ENCODE measurements at places on chromosomes 5 and 9.

DNA sequence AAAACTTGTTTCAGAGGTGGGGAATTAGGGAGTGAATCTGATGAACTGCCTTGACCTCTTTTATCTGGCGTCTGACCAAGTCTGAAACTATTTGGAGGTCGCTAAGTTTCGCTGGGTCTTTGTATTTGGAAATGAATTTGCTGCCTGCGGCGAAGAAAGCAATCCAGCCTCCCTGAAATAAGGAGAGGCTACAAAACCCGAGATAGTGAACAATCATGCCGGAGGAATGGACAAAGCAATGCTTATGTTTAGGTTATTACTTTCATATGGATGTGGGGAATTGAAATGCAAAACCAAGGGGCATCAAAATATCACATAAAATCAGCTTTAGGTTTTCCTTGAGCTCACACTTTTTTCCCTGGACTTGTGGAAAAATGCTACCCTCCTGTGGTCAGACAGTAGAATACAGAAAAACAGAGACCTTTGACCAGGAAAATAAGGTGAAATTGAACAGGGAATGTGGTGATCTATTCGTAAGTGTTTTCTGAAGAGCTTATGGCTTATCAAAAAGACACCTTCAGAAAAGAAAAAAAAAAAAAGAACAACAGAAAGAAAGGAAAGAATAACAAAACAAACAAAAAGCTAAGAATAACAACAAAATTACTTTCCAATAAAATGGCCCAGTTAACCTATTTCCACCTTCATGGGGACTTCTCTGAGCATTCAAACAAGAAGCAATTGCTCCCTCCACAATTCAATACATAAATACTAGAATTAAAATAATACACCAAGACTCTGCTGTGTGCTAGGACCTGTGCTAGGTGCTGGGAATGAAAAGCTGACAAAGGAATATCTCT is 68.6 kb upstream of the DPYSL3 start:
- H3K27ac ChIP-seq = no peak overlapping the region
- H3K27me3 ChIP-seq = no peaks in the 10 kb centered on the region
- no peaks in the 10 kb centered on the region for H3K4me1 ChIP-seq
- H3K4me3 ChIP-seq = no peak overlapping the region
- no peaks in the 10 kb centered on the region for H3K36me3 ChIP-seq

- H3K4me1 ChIP-seq = no peaks in the 10 kb centered on the region
- H3K36me3 ChIP-seq = no peaks in the 10 kb centered on the region
- no peak for DNase-seq
- H3K27ac ChIP-seq = no peak overlapping the region
- H3K27me3 ChIP-seq = peaks cover 10% of the 10 kb centered on the region
Measured at GRCh38 chr5:2818936-2819335, 67.5 kb upstream of the IRX2 start.

DNA sequence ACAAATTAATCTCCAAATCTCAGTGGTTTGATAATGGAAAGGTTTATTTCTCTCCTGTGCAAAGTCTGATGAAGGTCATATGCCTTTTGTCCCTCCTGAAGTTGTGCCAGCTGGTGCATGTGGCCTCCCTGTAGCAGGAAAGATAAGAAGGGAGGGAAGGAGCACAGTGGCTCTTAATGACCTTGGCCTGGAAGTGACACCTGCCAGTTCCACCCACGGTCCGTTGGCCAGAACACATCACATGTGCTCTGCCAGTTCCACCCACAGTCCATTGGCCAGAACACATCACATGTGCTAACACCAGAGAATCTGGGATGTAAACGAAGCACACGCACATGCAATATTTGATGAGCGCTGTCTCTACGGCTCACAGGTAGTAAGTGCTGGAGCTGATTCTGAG is 130.9 kb downstream of the DOCK2 start:
- H3K4me3 ChIP-seq = no peak overlapping the region
- H3K4me1 ChIP-seq = no peaks in the 10 kb centered on the region
- no peak for DNase-seq
- no peak overlapping the region for H3K27ac ChIP-seq
- no peaks in the 10 kb centered on the region for H3K27me3 ChIP-seq

GRCh38 chr5:135129307-135129706 is 95.3 kb upstream of the PITX1 start:
- H3K4me1 ChIP-seq = peaks cover 66% of the 10 kb centered on the region
- no peaks in the 10 kb centered on the region for H3K27me3 ChIP-seq
- no peak overlapping the region for H3K4me3 ChIP-seq
- H3K36me3 ChIP-seq = no peaks in the 10 kb centered on the region
- no peak for DNase-seq

DNA sequence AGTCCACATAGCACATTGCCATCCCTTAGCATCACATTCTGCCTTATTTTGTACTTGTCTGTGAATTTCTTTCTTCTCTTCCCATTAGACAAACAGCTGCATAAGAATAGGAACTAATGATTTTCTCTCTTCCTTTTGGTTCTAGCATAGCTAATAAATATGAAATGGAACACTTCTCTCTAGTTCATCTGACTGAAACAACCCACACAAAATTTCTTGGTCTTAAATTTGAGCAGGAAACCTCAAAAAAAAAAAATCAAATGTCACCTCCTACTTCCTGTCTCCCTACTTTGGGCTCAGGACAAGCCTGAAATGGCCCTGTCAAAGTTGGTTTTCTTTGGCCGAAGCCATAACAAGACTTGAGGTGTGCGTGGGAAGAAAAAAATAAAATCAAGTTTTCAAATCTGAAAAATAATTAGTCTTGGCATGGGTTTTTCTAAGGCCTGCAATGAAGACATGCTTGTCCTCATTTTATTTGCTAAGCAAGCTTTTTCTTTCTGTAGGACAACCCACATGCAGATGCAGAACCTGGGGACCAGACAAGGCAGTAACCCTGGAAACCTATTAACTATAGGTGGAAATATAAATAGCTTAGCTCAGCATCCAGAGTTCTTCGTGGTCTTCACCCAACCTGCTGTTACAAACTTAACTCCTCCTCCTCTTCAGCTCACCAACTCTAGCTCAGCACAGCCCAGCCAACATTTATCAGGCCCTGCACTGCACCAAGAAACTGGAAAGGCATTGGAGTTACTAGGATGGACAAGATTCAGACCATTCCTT is 523.5 kb upstream of the KLF4 start:
- no peaks in the 10 kb centered on the region for H3K27me3 ChIP-seq
- no peaks in the 10 kb centered on the region for H3K4me1 ChIP-seq
- H3K27ac ChIP-seq = no peak overlapping the region
- no peak for DNase-seq

GRCh38 chr9:17491780-17492179 is 87.1 kb upstream of the SH3GL2 start:
- H3K27me3 ChIP-seq = no peaks in the 10 kb centered on the region
- no peak for DNase-seq
- H3K4me3 ChIP-seq = no peak overlapping the region
- H3K27ac ChIP-seq = no peak overlapping the region
- H3K4me1 ChIP-seq = no peaks in the 10 kb centered on the region
- no peaks in the 10 kb centered on the region for H3K36me3 ChIP-seq

- peak within 1 kb of the TSS; percentile 97 for H3K4me3 ChIP-seq
- H3K36me3 ChIP-seq = peaks cover 14% of the 10 kb centered on the region
- peak; percentile 91 for DNase-seq
- H3K27ac ChIP-seq = peak within 1 kb of the TSS; percentile 90
- peaks cover 42% of the 10 kb centered on the region for H3K4me1 ChIP-seq
- no peaks in the 10 kb centered on the region for H3K27me3 ChIP-seq
Measured at GRCh38 chr5:181260720-181261319, at the start of gene TRIM52. TRIM52 (minus strand) TSS chr5:181261143; CDS start chr5:181260813, 330 bp downstream.

GRCh38 chr5:172641359-172642050 is 442 bp downstream of the NEURL1B start:
- no peaks in the 10 kb centered on the region for H3K36me3 ChIP-seq
- H3K27me3 ChIP-seq = peaks cover 37% of the 10 kb centered on the region
- DNase-seq = no peak
- no peak overlapping the region for H3K27ac ChIP-seq
- H3K4me1 ChIP-seq = peaks cover 9% of the 10 kb centered on the region

DNA sequence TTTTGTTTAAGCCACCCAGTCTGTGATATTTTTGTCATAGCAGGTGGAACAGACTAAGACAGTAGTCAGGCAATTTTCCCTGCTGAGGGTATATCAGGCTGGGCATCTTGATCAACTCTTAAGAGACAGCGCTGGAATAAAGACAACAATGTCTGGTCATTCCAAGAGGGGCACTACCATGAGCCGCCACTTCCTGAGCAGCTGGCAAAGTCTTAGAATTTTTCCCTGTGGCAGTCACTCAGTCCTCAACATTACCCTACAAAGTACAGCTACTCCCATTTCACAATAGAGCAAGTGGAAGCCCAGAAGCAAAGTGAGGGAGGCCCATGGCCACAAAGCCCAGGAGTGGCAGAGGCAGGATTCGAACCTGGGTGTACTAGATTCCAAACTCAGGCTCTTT is 74.8 kb downstream of the SH3PXD2B start:
- peaks cover 27% of the 10 kb centered on the region for H3K4me1 ChIP-seq
- DNase-seq = no peak
- no peak overlapping the region for H3K27ac ChIP-seq
- no peak overlapping the region for H3K4me3 ChIP-seq
- H3K36me3 ChIP-seq = peaks cover 4% of the 10 kb centered on the region
- H3K27me3 ChIP-seq = no peaks in the 10 kb centered on the region

DNA sequence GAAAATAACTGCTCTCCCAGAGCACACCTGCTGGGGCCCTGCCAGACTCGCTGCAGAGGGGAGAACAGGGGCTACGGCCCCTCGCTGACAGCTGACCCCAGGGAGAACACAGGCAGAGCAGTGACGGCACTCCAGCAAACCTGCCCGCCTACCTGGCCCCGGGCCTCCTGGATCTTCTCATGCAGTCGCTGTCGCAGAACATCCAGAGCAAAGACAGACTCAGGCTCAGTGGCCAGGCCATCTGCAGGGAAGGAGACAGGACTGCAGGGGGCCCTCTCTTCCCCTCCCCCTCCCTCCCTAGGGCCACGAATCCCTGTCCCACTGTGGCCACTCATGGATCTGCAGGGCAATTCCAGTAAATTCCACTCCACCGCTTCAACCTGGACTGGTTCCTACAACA is 2.4 kb downstream of the SURF6 start:
- H3K27me3 ChIP-seq = no peaks in the 10 kb centered on the region
- H3K4me3 ChIP-seq = no peak overlapping the region
- H3K27ac ChIP-seq = no peak overlapping the region

- H3K27me3 ChIP-seq = no peaks in the 10 kb centered on the region
- no peaks in the 10 kb centered on the region for H3K36me3 ChIP-seq
- peak; percentile 7 for DNase-seq
- no peak overlapping the region for H3K27ac ChIP-seq
- peaks cover 27% of the 10 kb centered on the region for H3K4me1 ChIP-seq
- no peak overlapping the region for H3K4me3 ChIP-seq
Measured at GRCh38 chr5:56405116-56405908, 172.2 kb upstream of the ANKRD55 start.

DNA sequence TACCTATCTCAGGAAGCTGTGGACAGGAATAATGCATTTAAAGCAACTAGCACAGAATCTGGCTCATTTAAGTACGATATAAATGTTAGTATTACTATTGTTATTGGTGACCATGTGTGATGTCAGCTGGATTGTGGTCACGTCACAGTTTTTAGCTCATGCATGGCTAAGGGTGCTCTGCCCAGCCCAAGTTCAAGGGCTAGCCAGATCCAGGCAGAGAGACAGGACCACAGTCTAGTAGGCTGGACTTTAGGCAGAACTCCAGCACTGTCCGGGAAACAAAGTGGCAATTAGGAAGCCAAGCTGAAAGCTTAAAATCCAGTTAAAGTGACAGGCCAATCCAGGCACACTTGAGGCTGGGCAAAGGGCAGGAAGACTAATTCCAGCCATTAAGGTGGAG is 273.6 kb downstream of the ADAMTSL1 start:
- no peak overlapping the region for H3K27ac ChIP-seq
- DNase-seq = no peak
- H3K4me3 ChIP-seq = no peak overlapping the region
- H3K36me3 ChIP-seq = no peaks in the 10 kb centered on the region
- no peaks in the 10 kb centered on the region for H3K27me3 ChIP-seq
- H3K4me1 ChIP-seq = no peaks in the 10 kb centered on the region

GRCh38 chr5:38806775-38807258 is 39.0 kb upstream of the OSMR start:
- no peaks in the 10 kb centered on the region for H3K36me3 ChIP-seq
- H3K27ac ChIP-seq = no peak overlapping the region
- peaks cover 13% of the 10 kb centered on the region for H3K4me1 ChIP-seq
- H3K27me3 ChIP-seq = no peaks in the 10 kb centered on the region
- H3K4me3 ChIP-seq = no peak overlapping the region

- H3K4me3 ChIP-seq = peak overlapping the region; percentile 57
- H3K36me3 ChIP-seq = no peaks in the 10 kb centered on the region
- peaks cover 25% of the 10 kb centered on the region for H3K4me1 ChIP-seq
- no peak for DNase-seq
Measured at GRCh38 chr9:97502222-97502983, 937 bp downstream of the TMOD1 start.

- H3K36me3 ChIP-seq = no peaks in the 10 kb centered on the region
- H3K4me1 ChIP-seq = 0 out of 2 replicates have a peak, but pooled peaks cover 1% of the 10 kb centered on the region
Measured at GRCh38 chr5:36066001-36066539, 612 bp downstream of the UGT3A2 start.

DNA sequence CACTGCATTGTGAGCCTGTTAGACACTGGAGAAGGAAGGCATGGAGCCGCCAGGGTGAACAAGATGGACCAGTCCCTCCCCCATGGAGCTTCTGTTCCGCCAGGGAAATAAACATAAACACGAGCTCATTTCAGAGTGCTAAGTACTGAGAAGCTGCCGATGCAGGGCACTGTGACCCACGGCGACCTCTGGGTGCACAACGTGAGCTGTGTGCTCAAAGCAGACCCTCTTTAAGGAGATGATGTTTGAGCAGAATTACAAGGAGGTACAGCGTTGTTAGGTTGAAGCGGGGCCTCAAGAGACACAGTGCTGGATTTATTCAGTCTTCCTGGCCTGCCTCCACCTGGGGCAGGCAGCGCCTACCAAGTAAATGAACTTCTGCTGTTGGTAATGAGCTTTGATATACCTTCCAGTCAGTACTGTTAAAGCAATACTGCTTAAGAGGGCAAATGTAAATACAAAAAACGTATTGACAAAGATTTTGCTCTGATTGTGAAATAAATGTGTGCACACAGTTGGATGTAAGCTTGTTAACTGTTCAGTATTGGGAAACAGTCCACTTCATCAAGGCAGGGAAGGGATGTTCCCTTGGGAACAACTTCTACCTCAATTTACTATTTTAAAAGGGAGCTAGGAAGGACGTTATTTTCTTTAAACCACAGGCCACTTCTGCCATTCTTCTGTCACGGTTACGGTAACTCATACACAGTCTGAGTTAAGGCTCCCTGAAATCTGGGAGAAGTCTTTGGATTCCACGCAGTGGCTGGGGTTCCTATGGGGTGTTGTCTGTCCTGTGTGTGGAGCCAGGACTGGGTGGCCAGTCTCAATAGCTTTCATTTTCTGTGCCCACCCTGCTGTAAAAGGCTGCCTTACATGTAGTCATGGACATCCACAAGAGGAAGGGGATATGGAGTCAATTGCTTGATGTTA is 48.9 kb upstream of the DMRT1 start:
- peaks cover 17% of the 10 kb centered on the region for H3K4me1 ChIP-seq
- H3K36me3 ChIP-seq = no peaks in the 10 kb centered on the region
- no peak overlapping the region for H3K27ac ChIP-seq

Data from HepG2 (cell line).